ENCODE measurements at places on chromosomes 5 and 9. TPM values are rescaled to one million over a fixed set of nuclear protein-coding genes. Genes with fewer than 3 reads are reported as not detected.

IL9 gene
- total RNA-seq, result not detected

MCTP1 gene
- 0.15 TPM for total RNA-seq

DNA sequence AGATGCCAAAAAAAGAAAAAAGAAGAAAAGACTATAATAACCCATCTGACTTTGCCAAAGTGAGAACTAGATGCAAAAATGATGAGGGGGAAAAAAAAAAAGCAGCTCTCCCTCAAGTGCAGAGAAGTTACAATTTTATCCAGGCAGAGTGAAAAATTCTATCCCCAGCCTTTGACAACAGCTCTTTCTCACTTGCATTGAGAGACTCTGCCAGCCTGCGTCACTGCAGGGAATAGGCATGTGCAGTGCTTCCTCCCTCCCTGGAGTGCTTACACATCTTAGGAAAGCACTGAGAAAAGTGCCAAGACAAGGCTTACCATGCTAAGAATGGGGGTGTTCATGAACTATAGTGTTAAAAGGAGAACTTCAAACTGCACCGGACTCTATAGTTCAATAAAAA lies 418.6 kb upstream of the TYRP1 start:
- H3K4me3 ChIP-seq, result no peak overlapping the region
- no peaks in the 10 kb centered on the region for H3K4me1 ChIP-seq
- no peaks in the 10 kb centered on the region for H3K36me3 ChIP-seq
- H3K27me3 ChIP-seq, result no peaks in the 10 kb centered on the region
- no peak for DNase-seq

GRCh38 chr5:51566953-51567352 lies 183.7 kb downstream of the ISL1 start:
- no peak overlapping the region for H3K4me3 ChIP-seq
- H3K27me3 ChIP-seq, result no peaks in the 10 kb centered on the region
- DNase-seq, result no peak
- H3K27ac ChIP-seq, result no peak overlapping the region
- no peaks in the 10 kb centered on the region for H3K36me3 ChIP-seq

DNA sequence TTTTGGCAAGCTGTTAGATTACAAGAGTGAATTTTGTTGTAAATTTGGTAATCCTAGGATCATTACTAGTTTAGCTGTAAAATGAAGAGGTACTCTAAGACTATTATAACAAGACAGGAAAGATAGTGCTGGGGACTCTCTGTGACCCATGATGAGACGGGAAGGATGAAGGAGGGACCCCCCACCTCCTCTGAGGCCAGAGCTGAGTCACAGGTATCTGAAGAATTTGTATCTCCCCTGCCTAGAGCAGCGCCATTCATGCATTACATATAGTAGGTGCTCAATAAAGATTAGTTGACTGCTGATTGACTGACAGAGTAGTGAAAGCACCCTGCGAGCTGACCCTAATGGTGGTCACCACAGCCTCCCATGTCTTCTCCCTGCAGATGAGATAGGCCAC lies 202.8 kb downstream of the SNX18 start:
- H3K27ac ChIP-seq, result no peak overlapping the region
- H3K36me3 ChIP-seq, result no peaks in the 10 kb centered on the region
- no peaks in the 10 kb centered on the region for H3K4me1 ChIP-seq

GRCh38 chr5:63854076-63854475 lies 108.2 kb downstream of the HTR1A start:
- no peaks in the 10 kb centered on the region for H3K4me1 ChIP-seq
- H3K27ac ChIP-seq, result no peak overlapping the region
- H3K4me3 ChIP-seq, result no peak overlapping the region
- H3K27me3 ChIP-seq, result no peaks in the 10 kb centered on the region
- no peak for DNase-seq

DNA sequence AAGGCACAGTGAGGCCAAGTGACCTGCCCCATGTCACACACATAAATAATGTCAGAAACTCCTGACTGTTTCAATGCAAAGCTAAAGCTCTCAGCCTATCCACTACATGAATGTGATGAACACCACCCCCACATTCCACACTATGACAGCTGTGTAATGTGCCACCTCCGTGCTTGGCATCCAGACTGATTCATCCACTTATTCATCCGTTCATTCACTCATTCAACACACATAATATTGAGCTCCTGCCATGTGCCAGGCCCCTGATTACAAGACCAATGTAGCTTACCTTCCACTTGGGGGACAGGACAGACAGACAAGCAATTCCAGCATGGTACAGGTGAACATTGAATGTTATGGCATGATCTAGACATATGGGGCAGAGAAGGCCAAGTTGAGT lies 46.2 kb upstream of the FABP6 start:
- H3K4me1 ChIP-seq, result no peaks in the 10 kb centered on the region
- no peak for DNase-seq
- no peak overlapping the region for H3K27ac ChIP-seq
- H3K4me3 ChIP-seq, result no peak overlapping the region

DNA sequence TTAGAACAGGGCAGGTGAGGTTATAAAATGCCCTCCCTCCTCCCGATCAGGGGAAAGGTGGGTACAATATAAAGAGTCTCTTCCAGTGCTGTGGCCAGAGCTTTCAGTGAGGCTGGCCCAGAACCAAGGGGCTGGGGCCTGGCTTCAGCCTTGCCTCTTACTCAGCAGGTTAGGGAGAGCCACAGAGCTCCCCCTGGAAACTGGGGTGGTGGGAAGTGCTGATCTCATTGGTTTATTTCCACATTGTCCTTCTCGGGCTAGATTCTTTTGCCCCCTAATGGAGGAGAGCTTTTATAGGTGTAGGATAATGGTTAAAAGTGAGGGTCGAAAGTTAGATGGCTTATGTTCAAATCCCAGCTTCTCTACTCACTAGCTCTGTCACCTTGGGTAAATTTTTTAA lies 186.7 kb upstream of the TBC1D2 start:
- H3K27ac ChIP-seq, result no peak overlapping the region
- no peak overlapping the region for H3K4me3 ChIP-seq
- DNase-seq, result no peak
- no peaks in the 10 kb centered on the region for H3K27me3 ChIP-seq
- H3K36me3 ChIP-seq, result no peaks in the 10 kb centered on the region
- no peaks in the 10 kb centered on the region for H3K4me1 ChIP-seq

DNA sequence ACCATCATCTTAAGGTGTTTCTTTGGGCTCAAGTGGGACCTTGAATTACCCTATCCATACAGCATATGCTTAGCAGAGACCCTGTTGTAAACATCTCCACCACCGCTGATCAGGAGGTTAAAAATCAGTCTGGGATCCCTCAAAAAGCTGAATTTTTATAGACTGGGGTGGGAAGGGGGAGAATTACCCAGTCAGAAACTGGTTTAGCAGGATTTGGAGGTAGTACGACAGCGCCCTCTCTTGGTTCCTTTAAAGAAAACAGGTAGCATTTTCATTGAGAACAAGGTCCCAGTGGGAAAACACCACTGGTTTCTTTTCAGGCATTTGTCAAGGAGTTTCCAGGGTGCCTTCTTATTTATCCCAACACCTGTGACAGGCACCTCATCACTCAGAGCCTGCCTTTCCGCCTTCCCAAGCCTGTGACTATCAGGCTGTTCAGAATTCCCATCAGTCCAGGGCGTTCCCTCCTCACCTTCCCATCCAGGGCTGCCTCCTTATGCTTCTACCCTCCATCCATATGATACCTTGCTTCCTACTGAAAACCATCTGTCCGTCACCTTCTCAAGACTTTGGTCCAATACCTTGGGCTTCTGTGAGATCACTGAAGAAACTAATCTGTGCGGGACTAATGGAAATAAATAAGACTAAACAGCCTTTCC lies 203.8 kb upstream of the RAI14 start:
- no peak overlapping the region for H3K27ac ChIP-seq
- peaks cover 5% of the 10 kb centered on the region for H3K4me1 ChIP-seq
- H3K27me3 ChIP-seq, result peaks cover 12% of the 10 kb centered on the region
- H3K4me3 ChIP-seq, result no peak overlapping the region
- no peaks in the 10 kb centered on the region for H3K36me3 ChIP-seq

- H3K4me1 ChIP-seq, result no peaks in the 10 kb centered on the region
- no peak overlapping the region for H3K4me3 ChIP-seq
- no peak overlapping the region for H3K27ac ChIP-seq
These were observed 869.1 kb downstream of the NR2F1-AS1 start for GRCh38 chr5:92711956-92712355.

GRCh38 chr5:160513485-160513884 lies 91.8 kb downstream of the PTTG1 start:
- peaks cover 17% of the 10 kb centered on the region for H3K4me1 ChIP-seq
- no peaks in the 10 kb centered on the region for H3K27me3 ChIP-seq
- DNase-seq, result no peak
- H3K27ac ChIP-seq, result no peak overlapping the region
- no peak overlapping the region for H3K4me3 ChIP-seq
- H3K36me3 ChIP-seq, result no peaks in the 10 kb centered on the region

All from HepG2 (cell line).